Heart right ventricle (tissue), 16 donors: ENCODE measurements at places on chromosomes 4 and X. TPM values are rescaled to one million over a fixed set of nuclear protein-coding genes. Genes with fewer than 3 reads are reported as not detected.
A peak's percentile ranks its signal among the peaks of the same experiment; 100 is the strongest.

- peak; percentile 33 for DNase-seq
Observed at GRCh38 chr4:125316401-125316790, 1.6 kb downstream of the FAT4 start.

DNA sequence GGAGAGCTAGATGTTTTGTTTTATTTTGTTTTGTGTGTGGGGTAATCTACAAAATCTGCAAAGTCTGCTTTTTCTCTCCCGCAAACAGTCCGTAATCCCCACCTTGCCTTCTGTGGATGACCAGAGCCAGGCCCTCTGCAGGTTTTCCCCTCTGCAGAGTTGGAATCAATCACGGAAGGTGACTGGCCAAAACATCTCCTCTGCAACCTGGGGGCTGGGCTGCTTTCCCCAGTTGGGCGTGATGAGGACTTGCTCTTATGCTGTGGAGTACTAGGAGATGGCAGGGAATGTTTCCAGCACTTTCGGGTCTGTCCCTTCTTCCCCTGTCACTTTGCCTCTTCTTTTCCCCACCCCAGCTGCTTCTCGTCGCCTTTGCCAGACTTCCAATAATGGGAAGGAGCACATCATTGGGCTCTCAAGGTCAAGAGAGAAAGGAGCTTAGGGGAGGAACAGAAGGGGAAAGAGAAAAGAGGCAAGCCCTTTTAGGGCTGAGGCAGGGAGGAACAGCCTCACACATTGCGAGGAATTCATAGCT, 1.1 kb downstream of the TMEM35A start:
- no peak for DNase-seq

GRCh38 chr4:7753931-7754465, 185.7 kb downstream of the AFAP1 start:
- no peak for DNase-seq

- DNase-seq = no peak
Observed at GRCh38 chrX:44036336-44036735, 63.1 kb upstream of the NDP start.

DNA sequence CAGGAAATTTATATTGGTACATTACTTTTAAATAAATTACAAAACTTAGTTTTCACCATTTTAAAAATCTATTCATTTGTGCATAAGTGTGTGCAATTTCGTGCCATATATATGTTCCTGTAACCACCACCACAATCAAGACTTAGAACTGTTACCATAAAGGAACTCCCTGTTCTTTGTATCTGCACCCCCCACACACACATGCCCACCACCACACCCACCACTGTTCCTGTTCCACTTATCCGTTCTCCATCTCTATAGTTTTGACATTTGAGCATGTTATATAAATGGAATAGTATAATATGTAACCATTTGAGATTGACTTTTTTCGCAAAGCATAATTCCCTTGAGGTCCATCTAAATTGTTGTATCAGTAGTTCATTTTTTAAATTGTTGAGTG, 73.7 kb downstream of the TAF1 start:
- no peak for DNase-seq

Gene IL9R
- total RNA-seq = not detected
